ENCODE measurements at places on chromosomes 11 and 22.
A peak's percentile ranks its signal among the peaks of the same experiment; 100 is the strongest.

- DNase-seq: peak; percentile 59
Measured at GRCh38 chr22:45866646-45867117, 110.3 kb downstream of the WNT7B start.

DNA sequence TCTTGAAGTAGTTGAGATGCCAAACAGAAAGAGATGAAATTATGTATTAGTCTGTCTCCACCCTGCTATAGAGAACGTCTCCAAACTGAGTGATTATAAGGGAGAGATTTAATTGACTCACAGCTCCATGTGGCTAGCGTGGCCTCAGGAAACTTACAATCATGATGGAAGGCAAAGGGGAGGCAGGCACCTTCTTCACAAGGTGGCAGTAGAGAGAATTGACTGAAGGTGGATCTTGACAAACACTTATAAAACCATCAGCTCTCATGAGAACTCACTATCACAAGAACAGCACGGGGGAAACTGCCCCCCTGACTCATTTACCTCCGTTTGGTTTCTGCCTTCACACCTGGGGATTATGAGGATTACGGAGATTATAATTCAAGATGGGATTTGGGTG, 794.0 kb downstream of the CNTN5 start:
- DNase-seq: no peak

DNA sequence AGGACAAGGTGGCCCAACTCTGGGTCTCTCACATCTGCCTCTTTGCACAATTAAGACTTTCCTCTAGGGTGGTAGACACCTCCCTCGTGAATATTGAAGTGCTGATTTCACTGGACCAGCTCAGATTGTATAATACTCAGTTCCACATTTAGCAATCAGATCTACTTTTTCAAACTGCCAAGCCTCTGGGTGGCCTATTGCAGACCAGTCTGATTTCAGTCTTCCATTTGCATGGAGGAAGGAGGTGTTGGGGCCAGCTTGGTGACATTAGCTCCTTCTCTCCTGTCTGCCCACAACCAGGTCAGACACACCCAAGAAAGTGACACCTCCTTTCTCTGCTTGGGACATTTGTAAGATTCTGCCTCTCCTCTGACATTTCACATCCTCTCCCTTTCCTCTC, 78.2 kb downstream of the PPFIBP2 start:
- DNase-seq: no peak

- no peak for DNase-seq
Measured at GRCh38 chr22:41757502-41757901, 43.0 kb upstream of the CCDC134 start.

DNA sequence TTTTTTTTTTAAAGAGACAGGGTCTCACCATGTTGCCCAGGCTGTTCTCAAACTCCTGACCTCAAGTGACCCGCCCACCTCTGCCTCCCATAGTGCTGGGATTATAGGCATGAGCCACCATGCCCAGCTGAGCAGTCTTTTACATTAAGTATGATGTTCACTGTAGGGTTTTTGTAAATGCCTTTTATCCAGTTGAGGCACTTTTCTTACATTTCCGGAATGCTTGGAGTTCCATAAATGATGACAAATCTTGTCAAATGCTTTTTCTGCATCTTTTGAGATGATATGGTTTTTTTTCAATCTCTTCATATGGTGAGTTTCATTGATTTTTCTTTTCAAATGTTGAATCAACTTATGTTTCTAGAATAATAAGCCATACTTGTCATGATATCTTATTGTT, 29.4 kb upstream of the CTTN start:
- no peak for DNase-seq

DNA sequence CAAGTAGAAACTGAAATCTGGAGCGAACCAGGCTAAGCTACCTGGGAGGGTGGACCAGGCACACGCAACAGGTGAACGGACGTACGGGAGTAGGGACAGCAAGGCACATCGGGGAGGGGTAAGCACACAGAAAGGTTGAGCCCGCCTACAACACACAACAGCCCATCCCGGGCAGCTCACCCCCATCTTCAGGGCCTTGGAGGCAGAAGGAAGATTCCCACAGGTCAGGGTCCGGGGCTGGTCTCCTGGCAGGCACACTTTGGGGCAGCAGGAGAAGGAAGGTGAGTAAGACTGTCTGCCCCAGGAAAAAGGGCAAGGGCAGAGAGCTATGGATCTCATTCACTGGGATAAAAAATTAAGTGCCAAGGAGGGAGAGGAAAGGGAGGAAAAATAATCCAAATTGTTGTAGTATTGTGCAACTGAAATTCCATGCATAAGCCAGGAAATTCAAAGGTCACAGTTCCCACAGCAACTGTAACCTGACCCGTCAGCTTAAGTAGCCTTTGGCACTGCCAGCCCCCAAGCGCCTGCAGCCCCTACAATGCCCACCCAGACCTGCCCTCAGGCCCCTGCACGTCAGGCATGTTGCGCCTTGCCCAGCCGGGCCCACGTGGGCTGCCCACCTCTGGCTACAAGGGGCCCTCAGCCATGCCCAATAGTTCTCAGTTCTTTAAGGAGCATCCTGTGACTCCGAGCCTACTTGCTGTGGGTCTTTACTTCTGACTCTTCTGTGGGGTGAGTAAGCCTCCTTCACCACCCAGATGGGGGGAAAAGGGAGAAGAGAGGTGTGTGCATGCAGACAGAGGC, 51.8 kb downstream of the MICAL3 start:
- peak; percentile 32 for DNase-seq

- DNase-seq: no peak
Measured at GRCh38 chr11:66081505-66081904, 11.4 kb downstream of the PACS1 start.

GRCh38 chr11:116993599-116993998, 104.6 kb downstream of the SIK3 start:
- DNase-seq: peak; percentile 68

GRCh38 chr11:112762707-112763090, 198.5 kb upstream of the NCAM1 start:
- DNase-seq: no peak

DNA sequence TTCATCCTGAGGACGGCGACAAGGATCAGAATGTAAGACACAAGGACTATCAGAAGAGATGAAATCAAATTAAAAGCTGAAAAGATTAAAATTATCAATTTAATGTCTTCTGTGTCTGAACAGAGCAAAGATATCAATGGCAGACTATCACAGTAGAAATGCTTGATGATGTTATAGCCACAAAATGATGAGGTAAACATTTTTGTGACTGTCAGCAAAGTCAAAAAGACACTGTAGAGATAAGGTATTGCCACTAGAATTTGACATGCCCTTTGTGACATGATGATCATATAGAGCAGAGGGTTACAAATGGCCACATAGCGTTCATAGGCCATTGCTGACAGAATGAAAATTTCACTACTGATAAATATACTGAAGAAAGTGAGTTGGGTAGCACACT, 12.2 kb downstream of the OR5J2 start:
- no peak for DNase-seq

DNA sequence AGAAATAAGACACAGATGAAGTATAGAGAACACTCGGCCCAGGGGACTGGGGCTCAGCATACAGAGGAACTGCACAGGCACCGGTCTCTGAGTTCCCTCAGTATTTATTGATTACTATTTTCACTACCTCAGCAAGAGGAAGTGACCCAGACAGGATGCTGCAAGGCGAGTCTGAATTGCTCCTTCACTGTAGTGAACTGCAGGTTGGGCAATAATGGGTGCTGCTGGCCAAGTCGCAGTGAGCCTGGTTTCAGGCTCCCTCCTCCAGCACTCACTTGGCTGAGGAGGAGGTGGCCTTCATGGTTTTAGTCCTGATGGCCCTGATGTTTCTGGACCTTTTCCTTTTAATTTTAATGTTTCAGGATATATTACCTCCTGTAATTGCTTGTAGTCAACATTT, 10.4 kb downstream of the OR52K2 start:
- no peak for DNase-seq
